ENCODE measurements at places on chromosomes 7 and 10.
A peak's percentile ranks its signal among the peaks of the same experiment; 100 is the strongest.

GRCh38 chr10:87733081-87733480, 73.4 kb downstream of the PAPSS2 start:
- no peak for DNase-seq

GRCh38 chr7:130875265-130875741, 141.3 kb upstream of the KLF14 start:
- peak; percentile 30 for DNase-seq

DNA sequence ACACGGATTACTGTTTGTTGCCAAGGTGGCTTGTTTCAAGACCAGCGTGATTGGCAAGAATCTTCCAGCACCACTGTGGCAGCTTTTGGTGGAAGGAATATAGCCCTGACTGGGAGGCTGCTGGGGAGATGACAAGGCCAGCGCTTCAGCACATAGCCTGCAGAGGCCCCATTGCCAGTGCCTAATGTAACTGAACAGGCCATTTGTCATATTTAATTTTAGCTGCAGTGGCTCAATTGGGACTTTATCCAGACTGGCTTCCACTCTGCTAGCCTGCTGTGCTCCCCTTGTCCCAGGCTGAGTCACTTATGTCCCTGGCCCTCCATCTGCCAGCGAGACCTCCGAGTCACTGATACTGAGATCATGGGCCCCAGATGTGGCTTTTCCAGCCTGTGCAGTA, 483.1 kb downstream of the GALNT17 start:
- DNase-seq = no peak

DNA sequence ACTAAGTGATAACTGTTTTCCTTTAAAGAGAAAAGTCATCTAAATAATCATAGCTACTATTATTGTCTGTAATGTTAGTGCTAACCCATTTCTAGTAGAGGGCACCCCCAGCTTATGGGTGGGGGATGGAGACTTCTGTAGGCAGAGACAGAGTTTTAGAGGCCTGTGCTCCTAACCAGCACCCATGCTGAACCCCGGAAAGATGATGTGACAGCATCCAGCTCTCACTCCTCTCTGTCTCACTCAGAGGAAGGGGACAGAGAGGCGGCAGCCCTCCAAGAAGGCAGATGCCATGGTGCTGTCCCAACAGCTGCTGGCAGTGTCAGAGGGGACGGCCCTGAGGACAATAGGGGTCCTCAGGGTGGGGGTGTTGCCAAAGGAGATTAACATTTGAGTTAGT, 74.4 kb upstream of the PRLHR start:
- no peak for DNase-seq

DNA sequence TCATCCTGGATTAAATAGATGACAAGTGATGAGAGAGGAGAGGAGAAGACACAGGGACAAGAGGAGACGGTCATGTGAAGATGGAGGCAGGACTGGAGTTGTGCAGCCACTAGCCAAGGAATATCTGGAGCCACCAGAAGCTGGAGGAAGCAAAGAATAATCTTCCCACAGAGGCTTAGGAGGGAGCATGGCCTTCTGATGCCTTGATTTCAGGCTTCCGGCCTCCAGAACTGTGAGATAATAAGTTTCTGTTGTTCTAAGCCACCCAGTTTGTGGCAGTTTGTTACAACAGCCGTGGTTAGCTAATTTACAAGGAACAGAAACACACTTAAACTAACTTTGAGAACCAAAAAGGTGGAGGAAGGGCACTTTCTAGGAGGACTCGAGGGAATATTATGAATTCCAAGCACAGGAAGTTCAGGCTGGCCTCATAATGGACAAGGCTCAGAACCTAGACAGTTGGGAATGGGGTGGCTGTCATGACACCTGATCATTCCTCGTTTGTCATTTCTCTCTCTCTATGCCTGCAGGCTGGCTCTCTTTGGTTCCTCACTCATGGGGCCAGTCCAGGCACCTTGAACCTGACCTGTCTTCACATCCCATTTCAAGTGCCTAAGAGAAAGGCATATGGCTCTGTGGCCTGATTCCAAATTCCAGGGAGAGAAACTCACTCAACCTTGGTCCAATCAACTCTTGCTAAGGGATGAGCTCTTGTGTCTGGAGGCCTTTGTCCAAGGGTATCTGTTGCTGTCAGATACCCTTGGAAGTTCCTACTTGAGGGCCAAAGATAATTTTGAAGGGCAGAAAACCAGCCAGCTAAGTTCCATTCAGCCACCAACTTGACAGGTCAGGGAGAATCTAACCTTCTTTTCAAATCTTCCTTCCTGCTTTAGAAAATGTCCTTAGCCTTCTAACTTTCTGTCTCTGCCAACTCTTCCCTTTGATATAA, 33.5 kb upstream of the PDZD8 start:
- no peak for DNase-seq

DNA sequence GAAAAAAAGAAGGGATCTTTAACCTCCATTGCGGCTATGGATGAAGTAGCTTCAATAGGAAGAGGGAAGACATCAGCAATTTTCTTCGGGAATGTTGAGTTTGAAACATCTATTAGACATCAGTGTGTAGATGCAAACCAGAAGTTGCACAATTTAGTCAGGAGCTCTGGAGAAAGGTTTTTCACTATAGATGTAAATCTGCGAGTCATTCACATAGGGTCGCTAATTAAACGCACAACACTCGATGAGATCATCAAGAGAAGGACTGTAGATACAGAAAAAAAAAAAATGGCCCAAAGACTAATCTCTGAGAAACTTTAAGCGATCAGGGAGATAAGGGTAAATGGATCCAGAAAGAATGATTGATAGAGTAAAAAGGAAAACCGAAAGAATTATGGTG, 61.7 kb upstream of the TES start:
- DNase-seq = no peak

DNA sequence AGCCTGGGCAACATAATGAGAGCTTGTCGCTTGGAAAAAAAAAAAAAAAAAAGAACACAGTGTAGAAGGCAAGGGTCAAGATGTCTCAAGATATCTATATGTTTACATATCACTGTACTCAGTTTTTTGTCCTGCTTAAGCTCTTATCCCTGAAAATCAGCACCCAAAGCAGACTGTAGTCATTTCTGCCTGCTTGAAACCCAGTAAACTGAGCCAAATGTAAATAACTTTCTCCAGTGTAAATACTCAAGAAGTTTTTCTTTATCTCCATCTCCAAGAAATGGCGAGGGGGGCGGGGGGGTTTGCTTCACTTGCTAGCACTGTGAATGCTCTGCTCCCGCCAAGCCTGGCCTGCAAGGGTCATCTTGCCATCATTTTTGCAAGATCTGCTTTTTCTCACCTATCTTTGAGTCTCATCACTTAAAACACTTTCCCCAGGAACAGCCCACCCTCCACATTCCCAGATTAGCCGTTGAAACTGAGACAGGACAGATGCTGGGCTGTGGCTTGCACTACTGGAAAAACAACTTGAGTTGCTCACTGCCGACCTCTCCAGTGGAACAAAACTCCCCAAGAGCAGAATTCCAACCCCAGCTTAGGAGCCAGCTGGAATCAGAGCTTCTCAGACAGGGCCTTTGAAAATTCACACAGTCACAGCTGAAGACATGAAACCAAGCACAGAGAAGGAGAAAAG, 54.6 kb downstream of the AFAP1L2 start:
- no peak for DNase-seq

DNA sequence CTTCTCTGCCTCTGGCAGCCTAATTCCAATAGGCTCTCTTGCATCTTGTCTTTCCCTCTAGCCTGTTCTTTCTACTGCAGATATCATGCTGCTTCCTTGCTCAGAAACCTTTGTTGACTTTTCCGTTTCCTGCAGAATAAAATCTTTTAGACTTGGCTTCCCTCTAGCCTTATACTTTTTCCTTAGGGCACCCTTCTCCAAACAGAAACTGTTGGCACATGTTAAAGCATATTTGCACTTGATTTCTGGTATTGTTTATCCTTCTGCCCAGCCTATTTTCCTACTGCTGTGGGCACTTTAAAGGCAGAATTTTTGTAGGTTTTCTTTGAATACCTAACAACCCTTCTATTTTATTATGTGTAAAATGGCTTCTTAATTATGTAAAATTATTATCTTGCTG, 4.6 kb downstream of the GNAI1 start:
- DNase-seq = no peak

DNA sequence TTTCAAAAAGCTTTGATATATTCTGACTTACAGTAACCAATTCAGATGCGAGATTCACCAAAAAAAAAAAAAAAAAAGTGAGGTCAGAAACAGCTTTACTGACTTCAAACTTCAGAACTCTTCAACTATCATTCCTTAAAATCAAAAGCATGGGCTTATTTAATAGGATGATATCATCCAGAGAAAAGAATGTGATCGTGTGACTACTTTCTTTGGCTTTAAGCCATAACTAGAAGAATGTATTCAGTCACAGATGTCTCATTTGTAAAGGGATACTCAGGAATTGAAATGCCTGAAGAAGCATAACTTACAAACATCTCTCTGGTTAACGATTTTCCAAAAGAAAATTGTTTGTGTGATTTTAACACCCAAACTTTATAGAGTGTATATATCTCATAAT, 11.5 kb downstream of the TPK1 start:
- DNase-seq = no peak

- DNase-seq = no peak
Measured at GRCh38 chr7:102284891-102285539, 1.7 kb upstream of the SH2B2 start.
